T follicular helper cell (primary cell): ENCODE measurements at places on chromosomes 5 and 9.

GRCh38 chr5:158414333-158414762 is 555.4 kb upstream of the CLINT1 start:
- DNase-seq: no peak

GRCh38 chr9:91586282-91586681 is 162.7 kb upstream of the NFIL3 start:
- DNase-seq: no peak

DNA sequence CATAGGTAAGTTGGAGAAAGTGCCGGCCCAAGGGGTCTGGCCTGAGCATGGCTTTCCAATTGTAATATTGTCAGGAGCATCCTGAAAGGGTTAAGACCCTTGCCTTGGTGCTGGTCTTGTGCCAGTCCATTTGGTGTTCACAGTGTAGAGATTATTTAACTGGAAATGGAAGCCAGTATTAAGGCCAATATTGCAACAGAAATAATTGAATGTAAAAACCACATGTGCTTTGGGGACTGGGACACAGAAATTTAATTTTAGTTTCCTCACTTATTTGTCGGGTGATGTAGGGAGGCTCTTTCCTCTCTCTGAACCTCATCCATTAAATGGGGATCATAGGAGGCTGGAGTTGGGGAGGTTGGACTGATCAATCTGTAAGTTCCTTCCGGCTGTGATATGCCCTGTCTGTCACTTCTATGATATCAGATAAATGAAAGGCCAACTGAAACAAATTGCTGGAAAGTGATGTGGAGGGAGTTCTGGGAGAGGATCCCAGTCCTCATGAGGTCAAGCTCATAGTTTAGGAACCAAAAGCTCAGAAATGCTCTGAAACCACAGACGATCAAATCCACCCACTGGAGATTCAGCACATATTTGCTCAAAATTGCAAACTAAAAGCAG is 54.8 kb upstream of the COL15A1 start:
- DNase-seq: no peak

- DNase-seq: no peak
Observed at GRCh38 chr5:69000216-69000919, 93.4 kb upstream of the SLC30A5 start.

GRCh38 chr9:37212435-37212834 is 92.1 kb downstream of the ZCCHC7 start:
- no peak for DNase-seq

DNA sequence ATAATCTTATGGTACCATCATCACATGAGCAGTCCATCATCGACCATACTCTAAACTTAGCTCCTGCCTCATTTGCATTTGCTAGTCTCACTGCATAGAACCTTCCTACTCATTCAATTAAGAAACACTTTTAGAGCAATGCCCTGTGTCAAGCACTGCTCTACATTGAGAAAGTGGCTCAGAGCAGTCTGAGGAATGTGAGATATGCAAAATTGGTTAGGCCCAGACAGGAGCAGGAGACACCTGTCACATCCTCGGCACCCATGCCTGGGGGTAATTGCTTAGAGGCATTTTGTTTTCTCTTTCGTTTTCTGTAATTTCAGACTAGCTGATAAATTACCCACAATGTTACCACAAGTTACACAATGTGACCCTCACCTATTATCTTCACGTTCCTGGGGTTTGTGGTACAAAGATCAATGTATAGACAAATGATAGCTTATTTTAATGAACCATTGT is 4.9 kb upstream of the RARS1 start:
- DNase-seq: no peak

DNA sequence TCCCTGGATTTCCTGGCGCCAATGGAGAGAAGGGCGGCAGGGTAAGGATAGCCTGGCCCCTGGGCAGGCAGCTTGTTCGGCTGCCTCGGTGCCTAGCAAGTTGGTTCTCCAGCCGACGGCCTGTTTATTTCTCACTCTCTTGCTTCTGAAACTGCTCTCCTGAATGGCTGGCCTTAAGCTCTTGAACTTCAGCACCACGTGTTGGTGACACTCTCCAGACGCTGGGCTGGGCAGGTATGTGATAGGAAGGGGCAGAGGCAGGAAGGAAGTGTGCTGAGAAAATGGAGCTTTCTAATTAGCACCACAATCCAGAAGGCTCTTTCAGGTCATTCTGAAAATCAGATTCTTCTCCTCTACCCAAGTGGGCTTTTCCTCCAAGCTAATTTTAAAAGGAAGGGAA is 91.4 kb upstream of the FCN2 start:
- no peak for DNase-seq

- DNase-seq: no peak
Observed at GRCh38 chr5:61268871-61269270, 63.2 kb upstream of the ZSWIM6 start.

GRCh38 chr5:154386952-154387629 is 58.7 kb upstream of the SAP30L start:
- no peak for DNase-seq

GRCh38 chr5:139413963-139414362 is 10.1 kb upstream of the SPATA24 start:
- DNase-seq: no peak

DNA sequence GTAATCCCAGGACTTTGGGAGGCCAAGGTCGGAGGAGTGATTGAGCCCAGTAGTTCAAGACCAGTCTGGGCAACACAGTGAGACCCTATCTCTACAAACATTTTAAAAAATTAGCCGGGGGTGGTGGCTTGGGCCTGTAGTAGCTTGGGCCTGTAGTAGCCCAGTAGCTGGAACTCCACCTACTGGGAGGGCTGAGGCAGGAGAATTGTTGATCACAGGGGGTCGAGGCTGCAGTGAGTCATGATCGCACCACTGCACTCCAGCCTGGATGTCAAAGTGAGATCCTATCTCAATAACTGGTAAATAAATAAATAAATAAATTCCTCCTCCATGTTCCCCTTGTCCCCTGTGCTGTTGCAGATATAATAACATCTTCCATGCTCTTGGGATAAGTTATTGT is 14.3 kb downstream of the VCAN start:
- DNase-seq: no peak

DNA sequence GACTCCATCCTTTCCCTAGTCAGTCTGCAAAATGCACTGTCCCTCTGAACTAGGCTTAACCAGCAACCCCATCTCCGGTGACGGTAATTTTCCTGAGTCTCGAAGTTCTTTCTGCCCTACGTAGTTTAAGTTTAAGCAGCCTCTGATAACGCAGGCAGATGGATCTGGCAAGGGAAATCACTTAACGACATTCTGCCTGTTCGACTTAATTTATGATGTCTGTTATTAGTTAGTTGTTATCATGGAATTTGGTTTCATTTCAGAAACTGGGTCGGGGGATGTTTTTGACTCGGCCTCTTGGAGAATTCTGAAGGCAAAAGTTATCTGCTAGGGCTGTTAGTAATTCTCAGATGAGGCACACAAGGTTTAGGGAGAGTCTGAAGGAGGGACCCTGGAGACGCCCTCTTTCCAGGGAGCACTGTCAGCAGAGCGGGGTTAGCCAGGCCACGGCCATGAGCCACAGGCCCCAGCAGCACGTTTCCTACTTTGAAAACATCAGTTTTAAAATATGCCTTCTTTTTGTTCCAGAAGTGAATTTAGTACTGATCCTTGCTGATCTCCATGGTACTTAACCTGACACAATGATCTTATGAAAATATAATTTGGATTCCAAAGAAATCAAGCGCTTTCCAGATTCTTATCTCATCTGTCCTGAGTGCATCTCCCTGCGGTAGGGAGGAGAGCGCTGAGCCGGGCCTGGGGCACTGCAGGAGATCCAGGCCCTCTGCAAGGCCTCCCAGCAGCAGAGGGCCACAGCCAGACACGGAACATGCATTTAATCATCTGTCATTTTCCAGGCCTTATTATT is 171.0 kb upstream of the OTULINL start:
- DNase-seq: no peak

DNA sequence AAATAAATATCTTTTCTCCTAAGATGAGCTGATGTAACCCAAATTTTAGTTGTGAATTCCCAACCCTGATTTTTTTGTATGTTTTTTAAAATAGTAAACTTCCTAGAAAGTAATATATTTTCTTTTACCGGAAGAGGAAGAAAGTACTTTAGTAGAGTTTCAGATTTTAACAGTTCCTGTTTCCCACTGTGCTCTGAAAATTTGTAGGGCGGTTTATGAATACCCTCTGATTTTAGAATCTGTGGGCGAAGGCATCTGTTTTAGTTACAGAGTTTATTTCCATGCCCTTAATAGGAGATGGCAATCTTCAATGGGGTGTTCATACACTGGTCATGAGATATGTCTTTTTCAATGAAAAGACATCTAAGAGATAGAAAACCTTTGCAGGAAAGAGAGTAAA is 3.7 kb upstream of the HOMER1 start:
- no peak for DNase-seq

DNA sequence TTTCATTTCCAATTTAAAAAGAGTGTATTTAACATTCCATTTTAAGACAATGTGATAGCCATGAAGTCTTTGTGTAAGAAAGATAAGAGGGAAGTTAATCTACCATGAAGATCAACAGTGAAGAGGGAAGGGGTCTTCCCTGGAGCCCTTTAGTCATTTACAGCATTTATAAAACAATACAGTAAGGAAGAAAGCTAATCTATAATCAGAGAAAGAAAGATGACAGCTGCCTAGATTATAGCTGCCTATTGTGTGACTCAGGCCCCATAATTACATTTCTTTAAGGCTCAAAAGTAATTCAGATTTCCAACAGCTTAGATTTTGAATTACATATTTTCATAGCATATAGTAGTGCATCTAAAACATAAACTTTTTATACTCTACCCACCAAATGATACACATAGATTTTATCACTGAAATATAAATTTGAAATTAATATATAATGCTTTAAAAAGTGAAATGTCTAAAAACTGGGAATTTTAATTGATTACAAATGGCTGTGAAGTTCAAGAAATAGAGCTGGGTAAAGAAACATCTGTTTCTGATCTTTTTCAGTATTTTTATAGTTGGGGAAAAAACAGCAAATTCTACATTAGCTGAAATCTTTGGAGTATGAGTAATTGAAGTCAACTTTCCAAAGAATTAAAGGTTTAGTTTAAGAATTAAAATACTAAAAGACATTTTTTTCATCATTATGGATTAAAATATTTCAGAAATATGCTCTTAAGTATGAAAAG is 89.6 kb downstream of the RIC1 start:
- no peak for DNase-seq

DNA sequence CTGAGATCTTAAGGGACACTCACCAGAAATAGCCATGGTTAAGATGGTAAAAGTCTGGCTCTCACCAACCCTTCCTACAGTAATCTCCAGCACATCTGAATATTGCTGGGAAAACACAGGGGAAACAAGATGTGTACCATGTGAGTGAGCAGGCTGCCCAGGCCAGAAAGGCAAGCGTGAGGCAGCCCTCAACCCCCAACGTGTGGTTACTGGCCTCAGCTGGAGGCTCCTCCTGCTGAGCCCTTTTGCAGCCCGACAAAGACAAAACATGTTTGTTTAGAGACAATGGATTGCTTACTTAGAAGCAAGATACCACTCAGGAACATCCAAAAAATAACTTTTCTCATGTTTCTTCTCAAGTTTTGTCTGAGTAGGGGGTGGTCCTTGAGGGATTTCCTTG is 16.6 kb downstream of the ZFP62 start:
- DNase-seq: no peak

DNA sequence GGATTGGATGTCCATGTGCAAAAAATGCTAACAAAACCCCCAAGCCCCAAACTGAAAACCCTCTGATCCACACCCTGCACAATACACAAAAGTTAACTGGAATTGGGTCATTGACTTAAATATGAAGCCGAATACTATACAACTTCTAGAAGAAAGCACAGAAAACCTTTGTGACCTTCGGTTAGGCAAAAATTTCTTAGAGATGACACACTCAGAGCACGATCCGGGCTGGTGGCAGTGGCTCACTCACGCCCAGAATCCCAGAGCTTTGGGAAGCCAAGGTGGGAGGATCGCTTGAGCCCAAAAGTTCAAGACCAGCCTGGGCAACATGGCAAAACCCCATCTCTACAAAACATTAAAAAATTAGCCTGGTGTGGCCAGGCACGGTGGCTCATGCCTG is 1.8 kb upstream of the DIPK1B start:
- DNase-seq: no peak

DNA sequence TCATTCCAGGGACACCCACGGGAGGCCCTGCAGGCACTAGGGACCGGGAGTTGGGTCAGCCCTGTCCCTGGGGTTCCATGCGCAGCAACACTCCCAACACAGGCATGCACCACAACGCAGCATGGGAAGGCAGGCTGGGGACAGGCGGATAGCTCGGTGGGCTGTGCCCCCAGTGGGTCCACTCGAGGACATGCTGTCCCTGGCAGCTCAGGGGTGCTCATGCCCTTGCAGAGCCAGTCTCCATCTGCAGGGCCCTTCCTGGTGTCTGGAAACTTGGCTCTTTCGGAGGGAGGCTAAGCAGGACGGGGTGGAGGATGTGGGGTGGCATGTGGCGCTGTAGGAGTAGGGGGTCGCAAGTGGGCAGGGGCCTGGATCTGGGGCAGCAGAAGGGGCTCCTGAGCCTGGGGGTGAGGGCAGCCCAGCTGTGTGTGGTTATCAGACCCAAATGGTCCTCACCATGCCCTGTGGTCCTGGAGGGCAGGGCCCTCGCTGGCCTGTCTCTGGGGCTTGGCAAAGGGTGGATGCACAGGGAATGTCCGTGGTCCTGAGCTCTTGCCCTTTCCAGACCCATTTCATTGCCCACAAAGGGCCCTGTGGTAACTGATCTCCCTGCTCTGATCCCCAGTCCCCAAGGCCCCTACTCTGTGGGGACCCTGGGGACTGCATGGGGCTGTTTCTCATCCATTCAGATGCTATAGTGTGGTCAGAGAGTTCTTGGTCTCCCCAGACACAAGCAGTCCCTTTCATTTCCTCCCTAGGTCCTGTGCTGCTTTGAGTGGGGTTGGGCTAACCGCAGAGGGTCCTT is 90.3 kb upstream of the PHYKPL start:
- no peak for DNase-seq

- no peak for DNase-seq
Observed at GRCh38 chr5:148176480-148176879, 8.1 kb downstream of the SPINK14 start.

GRCh38 chr5:107553117-107553555 is 117.6 kb downstream of the EFNA5 start:
- no peak for DNase-seq

- DNase-seq: no peak
Observed at GRCh38 chr5:154203798-154204578, 13.5 kb downstream of the GALNT10 start.

DNA sequence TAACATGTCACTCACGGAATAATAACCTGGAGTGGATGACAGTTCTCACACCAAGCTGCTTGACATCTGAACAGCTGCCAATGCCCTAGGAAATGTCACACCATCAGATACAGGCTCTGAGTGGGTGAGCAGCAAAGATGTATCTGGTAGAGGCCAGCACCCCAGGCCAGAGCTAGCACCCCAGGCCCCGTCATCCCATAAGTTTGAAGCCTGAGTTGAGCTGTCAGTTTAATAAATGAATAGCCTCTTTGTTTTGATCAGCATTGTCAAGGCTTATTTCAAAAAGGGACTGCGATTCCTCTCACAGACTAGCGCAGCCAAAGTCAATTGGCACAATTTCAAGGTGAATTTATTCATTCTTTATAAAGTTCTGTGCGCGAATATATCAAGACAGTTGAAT is 1327.1 kb downstream of the MAT2B start:
- no peak for DNase-seq

GRCh38 chr5:140609126-140609525 is 23.8 kb downstream of the CD14 start:
- DNase-seq: no peak
